ENCODE measurements at places on chromosomes 7 and 10.

- DNase-seq: peak; percentile 28
Measured at GRCh38 chr10:109978481-109978880, 29.3 kb upstream of the ADD3 start.

DNA sequence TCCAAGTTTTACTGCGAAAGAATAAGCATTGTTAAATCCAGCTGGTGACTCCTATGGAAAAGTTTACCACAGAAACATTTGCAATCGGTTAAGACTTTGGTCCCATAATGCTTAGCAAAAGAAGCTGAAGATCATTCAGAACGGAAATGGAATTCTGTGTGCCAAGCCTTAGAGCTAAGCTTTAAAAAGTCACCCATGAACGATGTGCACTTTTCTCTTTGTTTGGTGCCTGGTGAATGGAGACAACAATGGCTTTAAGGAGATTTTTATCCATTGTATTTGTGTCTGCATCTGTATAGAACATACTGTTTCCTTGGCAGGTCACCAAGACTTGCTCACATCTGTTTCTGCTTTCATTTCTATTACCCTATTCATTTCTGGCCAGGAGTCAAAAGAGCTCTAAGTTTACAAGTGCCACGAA, 26.3 kb upstream of the COL1A2 start:
- DNase-seq: no peak

GRCh38 chr7:74575083-74575784, 82.3 kb upstream of the GTF2I start:
- no peak for DNase-seq

DNA sequence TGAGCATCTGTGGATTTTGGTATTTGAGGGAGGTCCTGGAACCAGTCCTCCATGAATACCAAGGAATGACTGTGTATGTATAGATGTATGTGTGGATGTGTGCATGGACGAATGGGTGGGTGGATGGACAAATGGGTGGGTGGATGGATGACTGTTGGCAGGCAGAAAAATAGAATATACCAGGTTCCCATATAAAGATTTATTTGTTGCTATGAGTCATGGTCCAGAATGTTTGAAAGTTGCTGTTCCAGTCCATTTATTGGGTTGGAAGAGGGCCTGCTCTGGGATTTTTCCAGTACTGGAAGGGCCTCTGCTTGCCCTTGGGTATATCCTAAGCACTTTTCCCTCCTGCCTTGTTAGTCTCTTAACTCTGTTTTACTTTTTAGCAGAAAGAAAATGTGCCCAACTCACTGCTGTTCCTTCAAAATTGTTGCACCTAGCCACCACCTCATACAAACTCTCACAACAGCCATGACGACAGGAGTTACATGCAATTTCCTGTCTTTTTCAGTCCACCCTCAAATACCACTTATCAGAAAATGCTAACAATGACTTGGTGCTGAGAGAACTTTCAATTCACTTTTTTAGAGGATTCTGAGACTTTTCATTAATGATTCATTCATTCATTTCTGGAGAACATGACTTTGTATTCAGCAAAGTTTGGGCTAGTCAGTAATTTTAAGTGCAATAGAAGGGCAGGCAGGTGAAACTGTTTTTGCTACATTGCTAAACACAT, 108.1 kb downstream of the EEPD1 start:
- DNase-seq: no peak

DNA sequence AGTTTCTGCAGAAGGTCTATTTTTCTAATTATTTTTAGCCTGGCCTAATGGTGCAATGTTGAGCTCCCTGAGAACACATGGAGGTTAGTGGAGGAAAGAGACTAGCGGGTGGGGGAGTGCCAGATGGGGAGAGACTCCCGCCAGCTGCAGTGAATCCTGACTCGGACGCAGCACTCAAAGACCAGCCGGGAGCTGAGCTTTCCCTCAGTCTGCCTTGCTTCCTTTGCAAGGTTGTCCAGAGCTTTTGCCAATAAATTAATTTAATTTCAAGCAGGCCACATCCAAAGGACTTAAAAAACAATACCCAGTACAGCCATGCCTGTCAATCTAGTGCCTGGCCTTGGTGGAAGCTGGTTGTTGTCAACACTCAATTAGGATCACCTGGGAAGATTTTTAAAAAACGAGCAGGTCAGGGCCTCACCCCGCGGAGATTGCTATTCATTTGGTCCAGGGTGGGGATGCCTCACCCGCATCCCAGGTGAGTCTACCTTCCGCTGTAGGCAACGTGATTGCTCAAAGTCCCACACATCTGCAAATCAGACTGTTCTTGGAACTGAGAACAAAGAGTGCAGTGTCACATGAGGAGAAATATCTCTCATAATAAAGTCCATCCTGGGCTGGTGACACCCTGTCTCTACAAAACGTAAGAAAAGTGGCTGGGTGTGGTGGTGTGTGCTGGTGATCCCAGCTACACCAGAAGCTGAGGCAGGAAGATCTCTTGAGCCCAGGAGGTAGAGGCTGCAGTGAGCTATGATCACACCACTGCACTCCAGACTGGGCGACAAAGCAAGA, 4.0 kb downstream of the CLRN3 start:
- DNase-seq: no peak

DNA sequence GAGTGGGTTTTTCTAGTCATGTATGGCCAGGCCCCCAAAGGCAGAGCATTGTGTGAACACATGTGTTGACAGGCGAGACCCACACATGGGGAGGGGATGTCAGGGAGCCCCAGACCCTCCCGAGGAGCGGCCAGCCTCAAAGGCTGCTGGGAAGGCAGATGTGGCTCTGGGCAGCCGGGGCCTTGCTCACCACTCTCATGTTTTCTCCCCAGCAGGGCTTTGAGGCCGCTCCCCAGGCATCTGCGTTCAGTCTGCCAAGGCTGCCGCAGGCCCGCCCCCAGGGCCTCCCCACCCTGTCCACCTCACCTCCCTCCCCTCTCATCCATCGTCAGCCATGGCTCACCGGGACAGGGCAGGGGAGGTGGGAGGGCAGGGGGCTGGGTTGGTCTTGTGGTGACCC, 16.6 kb upstream of the VSIR start:
- DNase-seq: no peak

DNA sequence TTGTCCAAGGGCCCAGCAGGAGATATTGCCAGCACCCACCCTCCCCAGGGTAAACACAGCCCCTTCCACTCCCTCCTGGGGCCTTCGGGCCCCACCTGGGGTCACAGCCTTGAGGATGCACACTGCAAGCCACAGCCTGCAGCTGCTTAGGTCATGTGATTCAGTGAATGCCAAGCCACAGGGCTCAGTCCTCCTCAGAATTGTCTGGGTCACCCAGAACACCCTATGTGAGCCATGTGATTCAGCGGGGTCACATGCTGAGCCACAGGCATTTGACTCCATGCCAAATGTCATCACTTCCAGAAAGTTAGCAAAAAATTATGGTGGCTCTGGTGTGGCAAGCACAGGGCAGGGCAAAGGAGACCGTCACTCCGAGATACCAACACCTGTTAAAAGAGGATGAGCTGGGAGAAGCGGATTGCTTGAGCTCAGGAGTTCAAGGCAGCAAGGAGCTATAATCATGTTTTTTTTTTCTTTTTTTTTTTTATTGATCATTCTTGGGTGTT, 17.2 kb upstream of the PSAP start:
- no peak for DNase-seq

GRCh38 chr7:132654150-132654549, 77.9 kb upstream of the PLXNA4 start:
- no peak for DNase-seq

DNA sequence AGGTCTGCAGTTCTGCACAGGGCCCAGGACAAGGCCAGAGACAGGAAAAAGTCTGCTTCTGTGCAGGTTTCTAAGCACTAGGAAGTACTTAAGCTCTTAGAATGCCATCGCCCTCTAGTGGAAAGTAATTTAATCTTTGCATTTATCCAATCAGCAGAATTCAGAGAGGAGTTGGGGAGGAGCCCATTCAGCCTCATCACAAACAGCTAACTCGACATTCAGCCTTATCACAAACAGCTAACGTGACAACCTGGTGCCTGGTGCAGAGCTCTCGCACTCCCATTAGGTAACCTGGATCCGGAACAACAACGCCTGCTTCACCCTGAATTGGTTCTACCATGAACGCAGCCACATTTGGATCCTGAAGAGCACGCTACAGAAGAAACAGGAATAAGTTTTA, 15.2 kb downstream of the OAT start:
- DNase-seq: no peak

DNA sequence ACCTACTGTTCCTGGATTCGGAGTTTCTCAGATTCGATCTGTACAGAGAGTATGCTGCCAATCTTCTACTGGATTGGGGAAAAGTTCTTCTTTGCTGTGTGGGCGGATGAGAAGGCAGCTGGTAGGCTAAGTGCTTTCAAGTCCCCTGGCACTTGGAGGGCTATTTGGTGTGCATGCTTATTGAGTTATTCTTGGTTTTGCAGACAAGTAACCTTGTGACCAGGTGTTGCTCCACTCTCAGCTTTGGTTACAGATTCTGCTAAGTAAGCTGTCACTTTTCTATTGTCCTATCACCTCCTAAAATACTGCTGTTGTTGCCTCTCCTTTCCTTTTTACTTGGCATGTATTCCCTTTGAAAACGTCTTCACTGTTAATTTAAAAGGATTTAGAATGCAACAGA, 1375.1 kb upstream of the LRRTM3 start:
- DNase-seq: no peak

DNA sequence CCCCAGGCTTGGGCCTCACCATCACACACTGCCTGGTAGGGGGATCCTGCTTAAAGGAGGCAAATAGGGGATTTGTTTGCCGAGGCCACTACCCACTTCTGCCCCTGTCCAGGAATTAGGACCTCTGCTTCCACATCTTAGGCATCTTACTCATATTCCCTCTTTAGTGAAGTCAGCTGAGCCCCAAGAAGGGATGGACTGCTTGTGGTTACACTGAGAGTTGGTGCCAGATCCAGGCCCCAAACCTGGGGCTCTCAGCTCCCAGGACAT, 1.6 kb upstream of the GPRIN2 start:
- no peak for DNase-seq

GRCh38 chr7:123210986-123211385, 11.2 kb upstream of the SLC13A1 start:
- no peak for DNase-seq

GRCh38 chr7:133461421-133461820, 208.5 kb downstream of the EXOC4 start:
- DNase-seq: no peak

DNA sequence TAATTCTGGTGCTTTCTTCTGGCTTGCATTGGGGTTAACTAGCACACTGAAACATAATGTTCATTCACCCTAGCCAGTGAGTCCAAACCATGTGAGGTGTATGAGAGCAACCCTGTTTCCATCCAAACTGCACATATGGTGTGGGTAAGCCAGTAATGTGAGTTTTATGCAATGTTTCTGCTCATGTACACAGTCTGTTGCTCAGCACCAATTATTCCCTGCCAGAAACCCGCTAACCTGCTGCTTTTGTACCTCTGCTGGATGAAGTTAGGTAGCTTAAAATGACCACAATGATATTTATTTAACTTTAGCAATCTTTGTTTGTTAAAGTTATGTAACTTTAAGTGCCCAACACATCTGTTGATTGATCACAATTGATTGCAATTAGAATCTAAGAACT, 93.7 kb upstream of the RPA3 start:
- DNase-seq: no peak

- no peak for DNase-seq
Measured at GRCh38 chr10:130422366-130423324, 286.5 kb downstream of the GLRX3 start.

- no peak for DNase-seq
Measured at GRCh38 chr7:2175091-2175490, 57.7 kb downstream of the MAD1L1 start.

DNA sequence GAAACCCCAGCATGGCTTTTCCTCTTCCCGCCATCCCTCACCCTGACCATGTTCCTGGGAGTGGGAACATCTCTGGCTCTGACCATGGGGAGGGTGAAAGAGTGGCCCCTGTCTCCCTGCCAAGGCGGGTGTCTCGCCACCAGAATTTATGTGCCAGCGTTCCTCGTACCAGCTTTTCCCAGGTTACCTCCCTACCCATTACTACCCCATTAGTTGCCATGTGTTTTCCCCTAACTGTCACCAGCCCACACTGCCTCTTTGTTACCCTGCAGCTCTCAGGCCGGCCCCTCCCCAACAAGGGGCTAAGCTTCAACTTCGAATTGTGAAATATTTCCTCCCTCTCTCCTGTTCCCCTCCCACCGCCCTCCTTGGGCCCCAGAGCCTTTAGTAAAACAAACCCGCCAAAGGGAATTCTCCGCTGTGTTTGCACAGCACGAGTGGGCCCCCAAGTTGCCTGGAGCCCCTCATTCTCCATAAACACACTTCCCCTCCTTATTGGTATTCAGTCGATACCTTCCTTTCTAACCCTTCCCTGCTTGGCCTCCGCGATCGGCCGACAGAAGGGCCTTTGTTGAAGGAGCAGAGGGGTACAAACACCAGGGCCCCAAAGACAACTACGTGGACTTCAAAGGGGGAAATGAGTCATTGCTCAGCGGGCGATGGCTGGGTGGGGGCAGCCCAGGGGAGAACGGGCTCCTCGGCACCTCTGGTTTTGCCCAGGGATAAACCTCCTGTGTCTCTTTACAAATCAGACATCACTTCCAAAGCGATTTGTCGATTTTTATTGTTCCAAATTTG, 45.5 kb downstream of the SLIT1 start:
- no peak for DNase-seq

DNA sequence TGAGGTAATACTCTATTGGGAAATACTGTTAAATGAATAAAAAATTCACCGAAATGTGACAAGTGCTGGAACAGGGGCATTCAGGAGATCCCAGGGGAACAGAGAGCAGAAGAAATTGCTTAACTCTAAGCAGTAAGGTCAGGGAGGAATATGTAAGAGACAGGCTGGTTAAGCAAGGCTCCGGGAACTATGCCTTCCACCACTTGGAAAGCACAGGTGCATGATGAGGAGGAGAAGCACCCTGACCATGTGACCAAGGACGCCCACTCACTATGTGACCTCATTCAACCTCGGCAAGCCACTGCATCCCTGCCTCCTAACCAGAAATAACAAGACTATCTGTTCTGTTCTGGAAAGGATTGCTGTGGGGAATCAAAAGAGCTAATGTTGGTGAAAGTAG, 218.4 kb downstream of the ELMO1 start:
- no peak for DNase-seq

- no peak for DNase-seq
Measured at GRCh38 chr10:17607060-17607459, 10.1 kb downstream of the HACD1 start.

GRCh38 chr10:121217331-121217730, 366.2 kb downstream of the WDR11 start:
- DNase-seq: no peak

DNA sequence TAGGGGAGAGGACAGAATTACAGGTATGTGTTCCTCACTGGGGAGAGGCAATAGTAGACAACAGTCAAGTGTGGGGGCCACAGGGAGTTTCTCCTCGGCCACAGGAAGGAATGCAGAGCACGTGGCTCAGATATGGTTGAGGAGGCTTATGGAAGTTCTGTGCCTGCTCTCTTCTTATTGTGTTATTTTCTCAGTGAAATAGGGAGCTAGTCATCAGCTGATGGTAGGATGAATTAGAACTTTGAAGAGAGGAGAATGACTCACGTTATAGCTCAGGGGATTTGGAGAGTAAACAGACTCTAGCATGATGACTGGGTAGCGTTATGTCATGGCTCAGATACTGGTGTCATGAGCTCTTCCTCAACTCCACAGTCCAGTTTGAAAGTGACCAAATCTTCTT, 308.3 kb upstream of the IGFBP3 start:
- DNase-seq: no peak

GRCh38 chr7:155984609-155985405, 172.5 kb upstream of the SHH start:
- DNase-seq: no peak

Data from stimulated activated CD8-positive, alpha-beta memory T cell treated with anti-CD3 and anti-CD28 coated beads, Interleukin-7, amount 100 ng/mL, for 24 hours (primary cell).